ENCODE measurements at places on chromosomes 6 and 20.

- peak; percentile 8 for DNase-seq
These were observed 134.0 kb upstream of the GRIK2 start for GRCh38 chr6:101259505-101259904.

- peak; percentile 66 for DNase-seq
These were observed 48.4 kb upstream of the CDYL start for GRCh38 chr6:4727671-4728435.

GRCh38 chr6:25324066-25324762 is 45.0 kb downstream of the CARMIL1 start:
- DNase-seq: peak; percentile 58

GRCh38 chr20:4415281-4415680 is 306.4 kb upstream of the PRND start:
- DNase-seq: no peak

DNA sequence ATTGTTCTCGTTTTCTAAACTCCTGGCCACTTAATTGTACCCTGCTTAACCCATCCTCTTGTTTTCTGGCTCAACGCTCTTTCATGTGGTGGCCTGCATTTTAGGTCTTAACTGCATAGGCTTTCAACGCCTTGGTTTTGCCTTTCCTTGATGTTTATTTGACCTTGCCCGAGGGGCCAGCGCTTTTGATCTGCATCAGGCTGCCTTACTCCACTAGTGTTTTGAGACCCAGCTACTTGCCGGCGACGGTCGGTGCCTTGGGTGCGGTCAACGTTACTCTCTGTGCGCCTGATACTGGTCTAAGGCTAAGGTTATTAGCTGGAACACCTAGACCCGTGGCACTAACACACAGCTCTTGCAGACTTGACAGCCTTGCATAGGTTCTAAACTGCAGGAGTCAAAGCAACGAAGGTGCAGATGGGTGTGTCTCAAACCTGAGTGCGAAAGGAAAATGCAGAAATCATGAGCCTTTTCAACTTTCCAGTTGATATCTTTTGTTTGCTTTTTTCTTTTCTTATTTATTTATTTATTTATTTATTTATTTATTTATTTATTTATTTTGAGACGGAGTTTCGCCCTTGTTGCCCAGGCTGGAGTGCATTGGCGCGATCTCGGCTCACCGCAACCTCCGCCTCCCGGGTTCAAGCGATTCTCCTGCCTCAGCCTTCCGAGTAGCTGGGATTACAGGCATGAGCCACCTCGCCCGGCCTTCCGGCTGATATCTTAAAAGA is 138.8 kb downstream of the HFE start:
- DNase-seq: peak; percentile 26

DNA sequence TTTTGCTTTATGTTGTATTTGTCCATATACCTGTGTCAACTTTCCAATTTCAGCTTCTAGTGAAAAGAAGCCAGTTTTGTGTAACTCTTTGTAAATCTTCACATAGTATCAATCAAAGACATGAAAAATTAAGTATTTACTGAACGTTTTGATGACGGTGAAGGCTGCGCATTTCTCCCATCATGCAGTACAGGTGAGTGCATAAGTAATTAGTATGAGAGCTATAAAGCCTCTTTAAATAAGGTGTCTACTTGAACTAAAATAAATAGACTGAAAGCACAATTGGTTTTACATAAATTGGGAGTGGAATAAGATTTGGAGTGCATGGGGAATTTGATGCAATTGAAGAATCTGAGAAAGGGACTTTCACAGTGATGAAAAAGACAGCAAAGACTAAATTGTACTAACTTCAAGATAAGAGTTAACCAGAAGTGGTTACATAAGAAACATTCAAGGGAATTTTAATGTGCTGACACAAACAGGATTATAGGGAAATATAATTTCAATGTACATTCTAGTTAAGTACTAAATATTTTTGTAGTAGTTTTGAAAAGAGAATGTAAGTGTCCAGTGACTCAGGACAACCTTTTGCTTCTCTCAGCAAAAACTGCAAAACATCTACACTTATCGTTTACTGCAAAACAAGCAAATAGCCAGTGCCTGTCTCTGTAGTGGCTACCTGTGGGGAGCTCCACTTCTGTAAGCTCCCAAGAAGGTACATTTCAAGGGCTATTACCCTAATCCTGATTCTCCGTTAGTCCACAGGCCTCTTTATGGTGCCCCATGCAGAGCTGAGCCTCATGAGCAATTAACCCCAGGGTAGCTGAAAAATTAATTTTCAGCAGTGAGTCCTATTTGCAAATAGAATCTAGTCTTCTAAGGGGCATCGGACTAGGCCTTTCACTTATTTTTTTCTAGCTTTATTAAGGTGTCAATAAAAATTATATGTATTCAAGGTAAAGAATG is 13.0 kb downstream of the TENT5A start:
- DNase-seq: no peak

- no peak for DNase-seq
These were observed 25.8 kb downstream of the LY86 start for GRCh38 chr6:6614096-6614982.

DNA sequence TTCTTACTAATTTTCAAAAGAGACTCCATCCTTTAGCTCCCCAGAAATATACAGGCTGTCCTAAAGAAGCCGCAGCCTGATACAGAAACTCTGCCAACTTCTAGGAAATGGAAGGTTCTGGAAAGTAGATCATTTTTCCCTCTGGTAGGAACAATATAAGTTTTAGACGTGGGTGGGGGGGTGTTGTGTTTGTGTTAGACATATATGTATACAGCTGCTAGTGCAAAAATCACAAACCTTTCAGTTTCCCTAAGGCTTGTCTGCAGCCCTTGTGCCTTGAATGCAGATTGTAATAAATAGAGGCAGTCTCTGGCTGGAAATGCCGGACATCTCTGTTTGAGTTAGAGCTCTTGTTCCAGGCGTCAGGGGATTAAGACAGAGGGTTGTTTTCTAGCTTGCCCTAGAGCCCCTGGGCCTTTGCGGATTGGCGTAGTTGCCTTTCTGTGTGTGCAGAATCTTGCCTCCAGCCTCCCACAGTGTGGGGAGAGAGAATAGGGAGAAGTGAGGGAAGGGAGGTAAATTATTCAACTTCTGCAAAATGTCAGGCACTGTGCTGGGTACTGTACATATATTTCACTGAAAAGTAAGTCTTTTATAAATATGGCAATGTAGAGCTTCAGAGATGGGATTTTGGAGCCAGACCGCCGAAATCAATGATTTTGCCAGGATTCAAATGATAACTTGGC is 269.7 kb downstream of the PRL start:
- DNase-seq: no peak

- no peak for DNase-seq
These were observed 248.0 kb downstream of the TTLL2 start for GRCh38 chr6:167572841-167573271.

GRCh38 chr6:4017834-4018170 is 61.1 kb downstream of the FAM217A start:
- peak; percentile 31 for DNase-seq

All from fibroblast of skin of back (primary cell).